NCI-H1436 treated with DMSO at 0.1 percent for 48 hours (cell line): ENCODE measurements at places on chromosomes 1 and 21.

DNA sequence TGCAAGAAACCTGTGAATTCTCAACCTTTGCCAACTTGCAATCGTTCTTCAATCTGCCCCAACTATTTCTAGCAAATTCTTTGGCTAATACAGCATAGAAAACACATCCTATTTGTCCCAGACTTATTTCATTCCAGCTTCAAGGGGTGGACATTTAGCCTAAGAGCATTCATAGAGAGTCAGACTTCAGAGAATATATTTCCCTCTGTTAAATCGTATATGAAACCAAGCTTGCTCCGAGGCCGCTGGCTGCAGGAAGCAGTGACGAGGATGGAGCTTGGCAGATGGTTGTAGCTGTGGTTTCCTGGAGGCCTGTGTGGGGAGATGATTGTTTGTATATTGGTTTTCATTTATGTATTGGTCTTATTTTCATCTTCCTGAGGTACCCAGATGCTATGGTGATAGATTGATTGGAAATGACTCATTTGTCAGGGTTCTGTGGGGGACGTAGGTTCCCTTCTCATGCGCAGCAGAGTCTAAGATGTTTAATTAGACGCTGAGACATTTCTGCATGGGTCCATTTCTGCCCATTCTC lies 26.1 kb downstream of the MAN1C1 start:
- no peak for DNase-seq

DNA sequence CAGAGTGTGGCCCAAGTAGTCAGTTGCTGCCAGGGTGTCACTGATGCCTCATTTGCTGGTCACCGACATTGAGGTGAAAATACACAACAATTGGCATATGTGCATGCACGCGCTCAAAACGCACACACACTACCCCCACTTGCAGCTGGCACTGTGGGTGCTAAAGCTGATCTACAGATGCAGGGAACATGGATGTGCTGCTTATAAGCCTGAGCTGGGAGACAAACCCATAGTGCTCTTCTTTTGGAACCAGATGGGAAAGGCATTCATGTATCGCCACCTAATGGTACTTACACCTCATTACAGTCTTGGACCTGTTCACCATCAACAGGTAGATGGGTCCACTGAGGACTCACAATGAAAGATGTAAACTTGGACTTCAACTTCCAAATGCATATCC lies 70.3 kb upstream of the CAMK1G start:
- DNase-seq = no peak

- no peak for DNase-seq
These were observed 66.1 kb downstream of the PBX1 start for GRCh38 chr1:164625004-164625617.

- DNase-seq = no peak
These were observed 36.2 kb upstream of the LRRC8C start for GRCh38 chr1:89596698-89597097.

- DNase-seq = no peak
These were observed 230.7 kb downstream of the TGFB2 start for GRCh38 chr1:218575856-218576255.

DNA sequence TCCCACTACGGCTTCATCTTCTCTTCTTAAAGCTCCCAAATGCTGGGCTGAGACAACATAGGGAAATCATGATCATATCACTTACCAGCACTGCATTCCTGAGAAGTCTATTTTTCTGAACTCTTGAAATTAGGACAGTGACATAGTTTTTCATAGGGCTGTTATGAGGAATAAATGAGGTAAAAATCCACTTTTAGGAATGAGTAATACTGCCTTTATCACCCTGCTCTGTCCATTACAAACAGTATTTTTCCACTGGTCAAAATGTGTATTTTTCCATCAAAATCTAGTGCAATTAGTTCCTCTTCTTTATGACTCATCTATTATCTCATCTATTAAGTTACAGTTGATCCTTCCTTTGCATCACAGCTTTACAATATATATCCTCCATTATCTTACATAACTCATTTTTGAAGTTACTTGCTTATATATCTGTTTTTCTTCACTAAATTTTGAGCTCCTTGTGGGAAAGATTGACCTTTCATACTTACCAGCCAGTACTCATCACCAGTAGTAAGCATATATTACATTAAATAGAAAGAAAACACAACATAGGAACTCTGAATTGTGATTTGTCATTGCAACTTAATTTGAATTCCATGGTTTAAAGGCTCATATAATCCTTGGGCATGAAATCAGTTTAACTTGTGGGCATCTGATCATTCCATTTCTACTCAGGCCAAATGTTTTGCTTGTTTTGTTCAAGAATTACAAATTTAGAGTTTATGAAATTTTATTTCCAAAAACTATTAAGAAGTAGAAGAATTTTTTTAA lies 37.1 kb downstream of the PRRX1 start:
- DNase-seq = no peak

DNA sequence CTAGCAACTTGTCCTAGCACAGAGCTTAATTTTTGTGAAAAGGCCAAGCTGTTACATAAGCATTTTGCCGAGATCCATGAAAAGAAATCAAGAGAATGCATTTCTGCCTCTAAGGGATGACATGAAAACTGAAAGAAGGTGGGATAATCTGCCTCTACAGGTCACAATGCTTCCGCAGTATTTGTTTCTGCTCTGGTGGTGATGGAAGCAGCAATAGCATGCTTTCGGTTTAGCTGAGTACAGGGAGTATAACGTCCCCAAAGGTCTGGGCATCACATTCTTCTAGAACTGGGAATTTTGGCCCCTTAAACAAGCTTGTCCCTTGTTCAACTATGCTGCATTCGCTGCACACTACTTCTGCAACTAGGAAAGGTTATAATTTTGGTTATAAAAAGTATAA lies 14.4 kb upstream of the MAGI3 start:
- DNase-seq = no peak

DNA sequence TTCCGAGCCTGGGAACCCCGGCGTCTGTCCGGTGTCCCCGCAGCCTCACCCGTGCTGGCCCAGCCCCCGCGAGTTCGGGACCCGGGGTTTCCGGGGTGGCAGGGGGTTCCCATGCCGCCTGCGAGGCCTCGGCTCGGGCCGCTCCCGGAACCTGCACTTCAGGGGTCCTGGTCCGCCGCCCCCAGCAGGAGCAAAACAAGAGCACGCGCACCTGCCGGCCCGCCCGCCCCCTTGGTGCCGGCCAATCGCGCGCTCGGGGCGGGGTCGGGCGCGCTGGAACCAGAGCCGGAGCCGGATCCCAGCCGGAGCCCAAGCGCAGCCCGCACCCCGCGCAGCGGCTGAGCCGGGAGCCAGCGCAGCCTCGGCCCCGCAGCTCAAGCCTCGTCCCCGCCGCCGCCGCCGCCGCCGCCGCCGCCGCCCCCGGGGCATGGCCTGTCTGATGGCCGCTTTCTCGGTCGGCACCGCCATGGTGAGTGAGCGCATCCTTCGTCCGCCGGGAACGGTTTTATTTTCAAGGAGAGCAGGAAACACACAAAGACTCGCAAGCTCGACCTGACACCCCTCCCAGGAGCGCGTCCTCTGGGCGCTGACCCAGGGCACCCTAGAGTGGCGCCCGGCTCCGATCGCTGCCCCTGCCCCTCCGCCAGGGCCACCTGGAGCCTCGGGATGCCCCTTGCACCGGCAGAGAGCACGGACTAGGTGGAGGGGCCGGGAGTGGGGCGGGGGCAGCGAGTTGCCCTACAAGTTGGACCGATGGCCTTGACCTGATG lies at the start of gene ABCG1:
Gene ABCG1, plus strand, starts transcription at position 305 of the 770 bp plus-strand sequence. Its CDS starts 123 bp downstream, at position 428.
- DNase-seq = no peak

- no peak for DNase-seq
These were observed 50.0 kb downstream of the KCNAB2 start for GRCh38 chr1:6095511-6096242.

- DNase-seq = peak; percentile 74
These were observed 196.9 kb downstream of the TTLL7 start for GRCh38 chr1:83802023-83802422.

DNA sequence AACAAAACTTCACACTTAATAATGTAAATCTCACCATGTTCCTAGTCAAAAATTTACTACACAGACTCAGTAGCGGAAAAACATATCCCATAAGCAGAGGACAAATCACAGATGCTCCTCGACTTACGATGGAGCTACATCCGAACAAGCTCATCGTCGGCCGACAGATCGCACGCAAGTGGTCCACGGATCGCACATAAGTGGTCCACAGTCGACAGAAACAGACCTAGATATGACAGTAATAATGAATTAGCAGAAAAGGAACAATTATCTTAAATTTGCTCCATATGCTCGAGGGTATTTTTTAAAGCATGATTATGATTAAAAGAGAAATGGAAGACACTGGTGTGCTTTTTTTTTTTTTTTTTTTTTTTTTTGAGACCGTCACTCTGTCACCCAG lies 36.3 kb downstream of the WDR4 start:
- no peak for DNase-seq

- DNase-seq = no peak
These were observed 129.5 kb downstream of the CAMTA1 start for GRCh38 chr1:6914706-6915105.

GRCh38 chr1:101995984-101996745 lies 561 bp downstream of the OLFM3 start:
- DNase-seq = no peak

DNA sequence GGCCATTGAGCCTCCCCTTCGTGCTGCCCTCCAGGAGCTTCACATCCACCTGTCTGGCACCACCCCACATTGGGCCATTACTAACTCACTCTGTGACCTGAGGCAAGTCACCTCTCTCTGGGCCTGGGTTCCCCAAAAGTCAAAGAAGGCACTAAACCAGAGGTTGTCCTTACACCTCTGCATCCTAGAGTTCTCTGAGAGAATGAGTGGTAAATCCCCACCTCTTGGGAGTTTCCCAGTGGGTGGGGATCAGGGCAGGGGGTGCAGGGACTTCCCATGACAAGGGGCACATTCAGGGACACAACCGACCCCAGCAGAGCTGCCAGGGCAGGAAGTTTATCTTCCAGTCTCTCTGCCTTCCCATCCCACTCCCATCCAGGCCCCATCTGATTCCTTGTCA lies 99.7 kb downstream of the EPHB2 start:
- DNase-seq = no peak

DNA sequence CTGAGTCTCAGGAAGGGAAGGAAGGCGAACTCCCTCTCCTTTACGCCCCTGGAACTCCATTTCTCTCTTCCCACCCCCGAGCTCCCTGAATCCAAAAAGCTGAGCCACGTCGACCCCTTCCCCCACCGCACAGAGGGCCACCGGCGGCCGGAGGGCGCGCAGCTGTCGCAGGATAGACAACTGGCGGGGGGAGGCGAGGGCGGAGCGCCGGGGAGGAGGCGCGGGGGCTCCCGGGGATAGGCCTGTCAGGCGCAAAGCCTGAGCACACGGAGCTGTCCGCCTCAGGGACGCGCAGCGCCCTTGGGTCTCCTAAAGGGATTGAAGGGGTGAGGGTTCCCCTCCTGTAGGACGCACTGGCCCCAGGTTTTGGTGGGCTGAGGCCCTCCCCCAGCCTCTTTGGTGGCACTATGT lies 752 bp upstream of the ACTA1 start:
- DNase-seq = no peak

DNA sequence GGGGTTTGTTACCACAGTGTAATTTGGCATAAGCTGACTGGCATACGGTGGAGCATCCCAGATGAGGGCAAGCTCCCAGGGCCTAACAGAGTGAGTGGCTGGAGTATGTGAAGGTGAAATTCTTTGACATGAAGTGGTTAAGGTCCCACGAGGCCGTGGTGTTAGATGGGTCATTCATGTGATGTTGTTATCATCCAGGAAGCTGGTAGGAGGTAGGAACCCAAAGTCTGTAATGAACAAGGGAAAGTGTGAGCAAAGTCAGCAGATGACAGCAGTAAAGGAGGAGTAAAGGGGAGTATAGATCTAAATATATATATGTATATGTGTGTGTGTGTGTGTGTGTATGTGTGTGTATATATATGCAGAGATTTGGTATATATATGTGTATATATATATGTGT lies 47.6 kb downstream of the MDM4 start:
- no peak for DNase-seq

GRCh38 chr1:67468066-67468718 lies 38.0 kb upstream of the SERBP1 start:
- DNase-seq = no peak

DNA sequence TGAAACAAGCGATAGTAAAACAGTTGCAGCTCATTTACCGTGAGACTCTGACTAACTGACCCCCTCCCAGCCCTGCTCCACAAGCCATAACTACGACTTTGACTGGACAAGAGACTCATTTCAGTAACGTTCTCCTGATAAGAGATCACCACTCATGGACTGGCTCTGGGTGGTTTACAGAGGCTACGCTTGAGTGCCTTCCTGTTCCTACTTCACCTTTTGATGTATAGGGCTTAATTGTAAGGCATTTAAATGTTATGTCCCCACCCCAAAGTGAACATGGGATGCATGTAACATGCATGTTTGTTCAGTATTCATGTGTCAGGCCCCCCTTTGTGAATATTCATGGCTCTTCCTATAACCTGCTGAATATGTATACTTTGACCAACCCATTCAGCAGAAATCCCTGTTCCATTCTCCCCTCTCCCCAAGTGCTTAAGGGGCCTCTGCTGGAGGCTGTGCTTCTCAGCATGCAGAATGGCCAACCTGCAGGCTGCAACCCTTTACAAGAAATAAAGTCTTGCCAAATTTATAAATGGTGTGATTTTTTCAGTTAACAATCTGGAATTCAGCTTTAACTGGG lies 50.7 kb upstream of the SPOCD1 start:
- DNase-seq = no peak
